ENCODE measurements at places on chromosomes 3 and 15. TPM values are rescaled to one million over a fixed set of nuclear protein-coding genes. Genes with fewer than 3 reads are reported as not detected.

Gene HOMER2
- 9.4 TPM for total RNA-seq

Gene CHRM5
- not detected for total RNA-seq

Gene RLBP1
- total RNA-seq: not detected

GRCh38 chr3:27699067-27699466 lies 23.1 kb downstream of the EOMES start:
- no peak for DNase-seq

DNA sequence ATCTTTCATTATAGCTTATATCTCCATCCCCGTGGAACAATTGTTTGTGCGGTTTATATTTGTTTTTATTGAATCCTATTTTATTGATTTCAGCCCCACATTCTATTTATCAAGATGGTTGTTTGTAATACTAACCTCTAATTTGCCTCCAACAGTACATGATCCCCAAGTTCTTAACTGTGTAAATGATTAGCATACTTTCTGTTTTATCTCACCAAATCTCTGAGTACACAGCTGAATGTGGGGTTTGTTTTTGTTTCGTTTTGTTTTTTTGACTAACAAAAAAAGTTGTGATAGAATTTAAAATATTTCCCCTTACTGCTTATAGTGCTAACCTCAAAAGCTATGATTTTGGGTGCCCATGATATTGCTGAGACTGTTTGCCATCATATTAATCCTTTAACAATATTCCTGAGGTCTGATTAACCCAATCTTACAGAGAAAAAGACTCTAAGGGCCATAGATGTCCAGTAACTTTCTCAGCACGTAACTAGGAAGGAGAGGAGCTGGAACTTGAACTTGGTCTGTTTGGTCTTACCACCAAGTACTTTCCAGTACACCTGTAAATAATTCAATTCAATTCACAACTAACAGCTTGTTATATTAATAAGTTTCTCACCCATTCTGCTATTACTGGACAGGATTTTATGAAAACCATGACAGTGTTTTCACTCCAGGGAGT lies 789.8 kb downstream of the TUSC7 start:
- no peak for DNase-seq

DNA sequence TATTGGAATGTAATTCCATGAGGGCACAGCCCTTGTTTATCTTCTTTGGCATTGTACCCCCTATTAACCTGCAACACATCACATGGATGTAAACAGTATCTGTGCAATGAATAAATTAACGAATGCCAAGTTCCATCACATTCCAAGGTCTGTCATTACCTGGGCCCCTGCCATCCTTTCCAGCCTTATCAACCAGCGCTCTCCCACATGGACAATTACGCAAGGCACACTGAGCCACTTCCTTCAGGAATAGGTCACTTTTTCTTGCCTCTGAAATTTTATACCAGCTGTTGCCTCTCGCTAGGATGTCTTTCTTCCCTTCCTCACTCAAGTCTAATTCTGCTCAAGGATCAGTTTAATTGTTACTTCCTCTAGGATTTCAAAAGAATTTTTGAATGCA lies 1051.8 kb upstream of the CFAP20DC start:
- no peak for DNase-seq

DNA sequence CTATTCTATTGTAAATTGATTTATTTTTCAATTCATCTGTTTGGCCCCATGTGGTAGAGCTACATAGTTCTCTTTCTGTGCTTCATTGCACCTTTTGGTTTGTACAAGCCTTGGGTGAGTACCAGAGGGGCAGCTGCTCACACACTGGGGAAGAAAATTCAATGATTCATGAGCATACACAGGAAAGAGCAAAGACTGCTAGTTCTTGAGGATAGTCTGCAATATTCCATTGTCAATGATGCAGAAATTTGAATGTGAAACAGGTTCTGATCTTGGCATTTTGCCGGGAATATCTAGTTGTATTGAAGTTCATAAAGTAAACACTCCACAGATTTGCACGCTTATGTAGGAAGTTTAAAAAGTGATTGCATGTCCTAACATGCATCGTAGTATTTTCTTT lies 304.6 kb downstream of the NAALADL2 start:
- no peak for DNase-seq

- no peak for DNase-seq
Observed at GRCh38 chr3:37324850-37325321, 150.5 kb upstream of the LRRFIP2 start.

- no peak for DNase-seq
Observed at GRCh38 chr3:122253581-122253980, 70.1 kb downstream of the CASR start.
